Stimulated activated CD4-positive, alpha-beta T cell treated with anti-CD3 and anti-CD28 coated beads, Interleukin-1b, Interleukin-23, amount 100 ng/mL, for 24 hours (primary cell): ENCODE measurements at places on chromosomes 2 and 18.

DNA sequence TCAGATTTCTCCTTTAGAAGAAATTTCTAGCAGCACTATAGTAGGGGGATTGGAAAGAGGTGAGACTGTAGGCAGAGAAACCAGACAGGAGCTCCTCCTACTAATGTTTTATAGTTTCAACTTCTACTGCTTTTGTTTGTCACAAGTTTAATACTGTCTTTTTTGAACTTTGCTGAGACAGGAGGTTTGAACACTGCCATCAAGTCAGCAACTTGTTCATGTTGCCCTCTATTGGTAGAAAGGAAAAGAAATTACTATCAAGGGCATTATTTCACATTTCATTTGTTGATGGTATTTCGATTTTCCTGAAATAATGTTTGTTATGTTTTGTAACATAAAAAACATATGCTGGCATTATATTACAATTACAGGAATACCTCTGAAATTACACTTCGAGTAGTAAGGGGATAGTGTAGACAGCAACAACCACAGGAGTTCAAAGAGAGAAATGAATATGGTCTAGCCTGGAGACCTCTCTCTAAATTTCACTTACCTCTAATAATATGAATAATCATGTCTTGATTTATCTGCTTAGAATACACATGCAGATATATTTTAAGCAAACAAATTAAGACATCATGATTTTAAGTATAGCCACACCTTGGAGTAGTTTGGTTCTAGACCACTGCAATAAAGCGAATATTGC lies 12.4 kb upstream of the CCDC88A start:
- DNase-seq, result no peak

- DNase-seq, result no peak
Observed at GRCh38 chr2:16248571-16249105, 308.3 kb downstream of the MYCN start.

- DNase-seq, result no peak
Observed at GRCh38 chr2:96159084-96159830, 14.0 kb upstream of the DUSP2 start.

DNA sequence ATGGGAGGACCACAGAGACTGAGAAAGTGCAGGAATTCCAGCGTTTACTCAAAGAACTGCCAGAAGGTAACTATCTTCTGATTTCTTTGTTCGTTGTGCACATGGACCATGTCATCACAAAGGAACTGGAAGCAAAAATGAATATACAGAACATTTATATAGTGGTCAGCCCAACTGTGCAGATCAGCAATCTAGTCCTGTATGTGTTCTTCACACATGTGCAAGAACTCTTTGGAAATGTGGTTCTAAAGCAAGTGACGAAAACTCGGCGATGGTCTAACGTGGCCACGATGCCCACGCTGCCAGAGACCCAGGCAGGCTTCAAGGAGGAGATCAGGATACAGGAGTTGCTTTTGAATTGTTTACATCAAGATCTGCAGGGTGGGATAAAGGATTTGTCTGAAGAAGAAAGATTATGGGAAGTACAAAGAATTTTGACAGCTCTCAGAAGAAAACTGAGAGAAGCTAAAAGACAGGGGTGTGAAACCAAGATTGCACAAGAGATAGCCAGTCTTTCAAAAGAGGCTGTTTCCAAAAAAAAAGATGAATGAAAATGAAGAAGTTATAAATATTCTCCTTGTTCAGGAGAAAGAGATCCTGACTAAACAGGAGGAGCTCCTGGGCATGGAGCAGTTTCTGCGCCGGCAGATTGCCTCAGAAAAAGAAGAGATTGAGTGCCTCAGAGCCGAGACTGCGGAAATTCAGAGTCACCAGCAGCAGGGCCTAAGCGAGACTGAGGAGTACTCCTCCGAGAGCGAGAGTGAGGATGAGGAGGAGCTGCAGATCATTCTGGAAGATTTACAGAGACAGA lies 8.3 kb upstream of the CHST10 start:
- no peak for DNase-seq

- no peak for DNase-seq
Observed at GRCh38 chr2:189657867-189658266, 3.4 kb upstream of the ASNSD1 start.

DNA sequence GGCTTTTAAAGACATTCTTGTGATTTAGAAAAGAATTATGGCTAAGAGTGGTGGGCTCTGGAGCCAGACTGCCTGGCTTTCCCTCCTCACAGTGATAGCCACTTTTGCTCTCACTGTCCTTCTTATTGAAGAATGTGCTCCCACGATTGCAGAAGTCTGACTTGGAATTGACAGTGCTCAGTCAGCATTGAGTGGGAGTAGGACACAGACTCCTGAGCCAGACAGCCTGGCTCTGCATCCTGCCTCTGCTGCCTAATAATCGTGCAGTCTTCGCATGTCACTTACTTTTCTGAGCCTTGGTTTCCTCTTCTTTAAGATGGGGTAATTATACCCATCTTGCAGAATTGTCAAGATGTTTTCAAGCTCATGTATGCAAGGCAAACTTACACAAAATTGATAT lies 23.3 kb downstream of the SPATS2L start:
- no peak for DNase-seq

DNA sequence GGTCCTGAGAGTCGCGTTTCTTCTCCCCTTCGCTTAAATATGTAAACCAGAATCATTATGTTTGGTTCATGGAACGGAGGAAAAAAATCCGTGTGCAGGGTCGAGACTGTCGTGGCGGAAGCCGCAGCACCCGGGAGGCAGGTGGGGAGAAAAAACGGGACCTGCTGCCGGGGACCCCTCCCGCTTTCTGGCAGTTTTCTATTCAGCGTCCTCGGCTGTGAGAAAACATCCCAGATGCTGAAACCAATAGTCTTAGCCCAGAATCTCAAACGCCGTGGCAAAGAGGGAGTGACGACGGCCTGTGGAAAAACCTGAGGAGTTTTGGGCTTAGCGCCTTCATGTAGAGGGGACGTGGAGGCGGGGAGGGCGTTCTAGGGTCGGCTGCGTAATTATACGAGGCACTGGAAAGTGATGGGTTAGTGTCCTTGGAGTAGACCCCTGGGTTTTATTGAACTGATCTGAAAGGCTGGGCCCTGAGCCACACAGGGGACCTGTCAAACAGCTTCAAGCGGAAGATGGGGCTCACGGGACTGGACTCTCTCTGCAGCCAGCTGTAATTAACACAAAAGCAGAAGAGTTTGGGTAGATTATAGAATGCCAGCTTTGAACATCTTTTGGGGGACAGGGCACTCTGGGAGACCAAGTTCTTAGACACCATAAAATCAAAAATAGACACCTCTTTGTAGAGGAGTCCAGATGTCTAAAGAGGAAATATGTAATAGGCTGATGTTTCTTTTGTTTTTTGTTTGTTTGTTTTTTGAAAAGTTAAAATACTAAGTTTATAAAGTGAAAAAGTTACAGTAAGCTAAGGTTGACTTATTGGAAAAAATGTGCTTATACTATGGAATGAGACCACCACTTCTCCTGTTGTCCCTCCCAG lies 834 bp upstream of the BUB1 start:
- no peak for DNase-seq

DNA sequence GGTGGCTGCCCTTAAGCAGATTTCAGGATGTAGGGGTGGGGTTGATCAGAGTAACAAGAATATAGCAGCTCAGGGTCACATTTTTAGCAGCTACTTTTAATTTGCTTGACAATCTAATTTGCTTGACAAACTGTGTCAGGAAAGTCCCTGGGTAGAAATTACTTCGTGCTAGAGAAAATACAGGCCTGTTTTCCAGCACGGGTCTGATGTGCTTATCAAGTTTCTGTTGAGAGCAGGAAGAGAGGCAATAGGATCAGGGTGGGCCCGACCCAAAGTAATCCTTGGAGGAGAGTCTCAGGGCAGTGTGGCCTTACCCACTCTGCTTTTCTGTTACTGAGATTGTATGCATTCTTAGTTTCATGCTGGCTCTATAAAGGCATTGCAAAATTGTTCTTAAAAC lies 221.5 kb downstream of the TSN start:
- DNase-seq, result no peak

DNA sequence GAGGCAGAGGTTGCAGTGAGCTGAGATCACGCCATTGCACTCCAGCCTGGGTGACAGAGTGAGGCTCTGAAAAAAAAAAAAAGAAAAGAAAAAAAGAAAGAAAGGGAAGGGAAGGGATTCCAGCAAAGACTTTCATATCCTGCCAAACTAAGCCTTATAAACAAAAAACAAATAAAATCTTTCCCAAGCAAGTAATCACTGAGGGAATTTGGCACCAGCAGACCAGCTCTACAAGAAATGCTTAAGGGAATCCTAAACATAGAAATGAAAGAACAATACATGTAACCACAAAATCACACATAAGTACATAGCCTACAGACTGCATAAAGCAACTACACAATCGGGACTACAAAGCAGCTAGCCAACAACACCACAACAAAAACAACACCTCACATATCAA lies 79.1 kb downstream of the TRABD2A start:
- no peak for DNase-seq
